ENCODE measurements at places on chromosomes 6 and 20. TPM values are rescaled to one million over a fixed set of nuclear protein-coding genes. Genes with fewer than 3 reads are reported as not detected.

- no peak for DNase-seq
Observed at GRCh38 chr6:21772884-21773575, 179.5 kb downstream of the SOX4 start.

GRCh38 chr20:707451-708110 is 32.0 kb upstream of the SCRT2 start:
- peak; percentile 41 for DNase-seq

DNA sequence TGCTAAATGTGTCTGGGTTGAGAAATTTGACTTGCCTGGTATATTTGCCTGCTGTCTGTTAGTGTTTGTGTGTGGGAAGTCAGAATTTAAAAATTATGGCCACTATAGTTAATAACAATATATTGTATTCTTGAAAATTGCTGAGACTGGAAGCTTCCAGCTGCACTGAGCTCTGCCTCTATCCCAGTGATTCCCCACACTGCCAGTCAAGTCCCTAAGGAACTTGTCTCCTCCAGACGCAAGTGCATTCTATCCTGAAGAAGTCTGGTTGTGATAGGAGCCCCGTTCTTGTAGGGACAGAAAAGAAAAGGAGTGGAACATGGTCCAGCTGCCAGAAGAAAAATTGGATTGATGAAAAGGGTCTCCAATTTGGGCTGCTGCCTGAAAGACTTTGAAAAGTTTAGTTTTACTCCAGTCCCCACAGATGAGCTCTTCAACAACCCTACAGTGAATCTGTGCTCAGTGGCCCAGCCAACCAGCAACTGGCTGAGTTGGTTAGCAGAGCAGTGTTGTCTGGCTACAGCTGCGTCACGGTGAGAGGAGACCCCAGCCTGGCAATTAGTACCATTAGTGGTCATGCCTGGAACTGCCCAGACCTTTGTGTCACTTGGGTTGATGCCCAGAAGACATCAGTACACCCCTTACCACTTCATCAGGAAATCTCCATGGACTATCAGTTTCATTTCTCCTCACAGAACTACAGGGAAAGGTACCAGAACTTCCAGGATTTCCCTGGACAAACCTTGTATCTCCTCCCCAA is 183.1 kb upstream of the MCHR2 start:
- no peak for DNase-seq

DNA sequence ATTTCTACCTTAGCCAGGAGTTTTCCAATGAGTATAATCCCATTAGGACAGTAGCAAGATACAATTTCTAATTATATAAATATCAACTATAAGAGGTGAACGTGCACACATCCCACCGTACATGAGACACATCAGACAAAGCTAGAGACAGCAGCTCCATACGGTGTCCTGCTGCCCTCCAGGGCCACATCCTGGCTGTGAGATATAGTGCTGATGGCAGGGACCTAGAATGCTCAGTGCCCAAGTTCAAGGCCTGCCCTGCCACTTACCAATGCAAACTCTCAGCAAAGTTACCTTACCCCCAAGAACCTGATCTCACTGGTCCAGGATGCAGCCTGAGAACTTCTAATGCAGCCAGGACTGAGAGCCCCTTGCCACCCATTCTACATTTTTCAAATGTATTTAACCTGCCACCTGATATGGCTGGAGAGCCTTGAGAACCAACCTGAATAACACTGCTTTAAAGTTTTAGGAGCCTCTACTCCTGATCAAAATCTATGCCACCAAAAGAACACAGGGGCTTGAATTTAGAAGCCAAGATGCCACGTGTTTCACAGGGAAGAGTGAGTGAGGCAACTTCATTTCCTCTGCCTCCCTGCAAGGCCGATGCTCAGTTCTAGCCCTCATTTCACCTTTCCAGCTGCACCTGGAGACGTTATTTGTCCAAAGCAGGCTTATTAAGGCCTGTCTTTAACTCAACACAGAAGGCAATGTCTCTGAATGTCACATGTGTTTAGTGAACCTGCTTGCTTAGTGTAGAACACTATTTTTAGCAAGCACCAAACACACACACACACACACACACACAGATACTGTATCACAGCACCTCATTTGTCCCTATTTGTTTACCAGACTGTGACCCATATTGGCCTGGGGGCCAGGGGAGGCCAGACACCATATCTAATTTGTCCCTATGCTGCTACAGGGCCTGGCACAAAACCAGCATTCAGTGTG is 6.1 kb downstream of the NFATC2 start:
- no peak for DNase-seq

- DNase-seq, result no peak
Observed at GRCh38 chr6:22801831-22802230, 232.5 kb downstream of the HDGFL1 start.

DNA sequence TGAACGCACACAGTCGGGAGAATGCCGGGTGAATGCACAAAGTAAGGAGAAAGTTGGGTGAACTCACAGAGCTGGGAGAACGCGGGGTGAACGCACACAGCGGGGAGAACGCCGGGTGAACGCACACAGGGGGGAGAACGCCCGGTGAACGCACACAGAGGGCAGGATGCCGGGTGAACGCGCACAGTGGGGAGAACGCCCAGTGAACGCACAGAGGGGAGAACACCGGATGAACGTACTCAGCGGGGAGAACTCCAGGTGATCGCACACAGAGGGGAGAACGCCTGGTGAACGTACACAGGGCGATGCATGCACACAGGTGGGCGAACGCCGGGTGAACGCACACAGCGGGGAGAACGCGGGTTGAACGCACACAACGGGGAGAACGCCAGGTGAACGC is 57.4 kb downstream of the RNASET2 start:
- no peak for DNase-seq

RBPJL gene
- not detected for total RNA-seq

TMEM244 gene
- not detected for total RNA-seq

DTNBP1 gene
- 21.9 TPM for total RNA-seq

TTBK1 gene
- 0.06 TPM for total RNA-seq

Measured in mesenteric fat pad (tissue), 1 donor.